Neural progenitor cell (in vitro differentiated cells): ENCODE measurements at places on chromosomes 1 and 21.

DNA sequence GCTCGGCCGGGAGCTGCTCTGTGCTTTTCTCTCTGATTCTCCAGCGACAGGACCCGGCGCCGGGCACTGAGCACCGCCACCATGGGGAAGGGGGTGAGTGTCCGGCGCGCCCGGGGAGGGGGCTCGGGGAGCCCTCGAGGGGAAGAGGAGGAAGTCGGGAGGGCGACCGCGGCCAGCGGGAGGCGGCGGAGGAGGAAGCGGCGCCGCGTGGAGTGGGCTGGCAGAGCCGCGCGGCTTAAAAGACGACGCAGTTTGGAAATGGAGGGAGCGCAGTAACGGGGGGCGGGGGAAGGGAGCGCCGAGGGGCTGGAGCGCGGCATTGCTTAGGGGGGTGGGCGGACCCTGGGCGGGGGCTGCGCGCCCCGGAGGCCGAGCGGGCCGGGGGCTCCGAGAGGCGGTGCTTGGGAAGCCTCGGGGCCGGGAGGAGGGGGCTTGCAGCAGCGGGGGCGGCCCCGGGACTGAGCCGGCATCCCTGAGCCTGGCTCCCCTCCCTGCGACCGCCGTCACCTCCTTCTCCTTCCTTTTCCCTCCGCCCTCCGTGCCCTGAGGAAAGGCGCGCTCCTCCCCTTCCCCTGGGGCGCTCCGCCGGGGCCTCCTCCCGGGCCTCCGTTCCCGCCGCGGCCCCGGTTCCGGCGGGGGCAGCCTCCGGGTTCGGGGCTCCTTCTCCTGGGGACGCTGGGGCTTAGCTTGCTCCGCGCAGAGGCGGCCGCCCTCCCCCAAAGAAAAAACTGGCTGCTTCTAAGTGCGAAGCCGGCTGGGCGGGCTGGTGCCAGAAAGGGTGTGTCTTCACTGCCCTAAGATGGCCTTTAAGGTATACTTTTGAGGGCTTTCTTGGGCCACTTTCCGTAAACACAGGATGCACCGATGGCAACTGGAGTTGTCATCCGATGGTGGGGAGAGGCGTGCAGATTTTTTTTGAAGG, 648 bp downstream of the ATP1A1 start:
- DNase-seq: peak; percentile 84

GRCh38 chr1:152111515-152111968, 3.7 kb downstream of the TCHH start:
- peak; percentile 48 for DNase-seq

DNA sequence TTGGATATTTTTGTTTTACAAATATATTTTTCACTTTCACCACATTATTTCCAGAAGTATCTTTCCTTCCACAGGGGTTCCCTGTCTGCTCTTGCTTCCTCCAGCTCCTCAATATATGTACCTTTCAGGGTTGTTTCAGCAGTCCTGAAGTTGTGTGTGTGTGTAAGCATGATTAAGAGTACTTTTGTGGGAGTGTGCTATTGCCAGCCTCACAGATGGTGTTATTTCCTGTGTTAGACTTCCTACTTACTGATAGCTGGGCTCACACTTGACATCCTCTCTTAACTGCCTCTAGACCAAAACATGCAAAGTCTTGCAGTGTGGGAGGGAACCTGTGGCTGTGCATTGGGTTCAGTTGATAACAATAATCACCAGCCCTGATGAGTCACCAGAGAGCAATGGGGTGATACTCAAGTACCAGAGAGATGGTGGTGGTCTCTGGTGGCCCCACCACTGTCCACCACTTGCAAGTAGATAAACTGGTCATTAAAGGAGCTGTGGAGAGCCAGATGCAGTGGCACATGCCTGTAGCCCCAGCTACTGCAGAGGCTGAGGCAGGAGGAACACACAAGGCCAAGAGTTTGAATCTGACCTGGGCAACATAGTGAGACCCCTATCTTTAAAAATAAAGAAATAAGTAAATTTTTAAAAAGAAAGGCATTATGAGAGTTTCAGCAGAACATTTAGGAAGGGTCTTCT, 126.7 kb downstream of the NR5A2 start:
- DNase-seq: no peak

GRCh38 chr1:109356915-109357314, 40.8 kb downstream of the SORT1 start:
- no peak for DNase-seq

DNA sequence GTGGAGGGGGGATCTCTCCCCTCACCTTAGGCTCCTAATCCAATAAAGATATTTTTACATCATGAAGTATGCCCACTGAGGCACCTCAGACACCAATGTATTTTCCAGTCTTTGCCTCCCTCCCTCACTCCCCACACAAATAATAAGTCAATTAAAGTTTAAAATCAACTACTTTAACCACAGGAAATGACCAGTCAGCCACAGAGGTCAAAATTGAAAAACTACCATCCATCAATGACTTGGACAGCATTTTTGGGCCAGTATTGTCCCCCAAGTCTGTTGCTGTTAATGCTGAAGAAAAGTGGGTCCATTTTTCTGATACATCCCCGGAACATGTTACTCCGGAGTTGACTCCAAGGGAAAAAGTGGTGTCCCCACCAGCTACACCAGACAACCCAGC, 70.6 kb upstream of the DYNLT5 start:
- no peak for DNase-seq

GRCh38 chr1:42765832-42766740, 742 bp downstream of the P3H1 start:
- peak; percentile 82 for DNase-seq

DNA sequence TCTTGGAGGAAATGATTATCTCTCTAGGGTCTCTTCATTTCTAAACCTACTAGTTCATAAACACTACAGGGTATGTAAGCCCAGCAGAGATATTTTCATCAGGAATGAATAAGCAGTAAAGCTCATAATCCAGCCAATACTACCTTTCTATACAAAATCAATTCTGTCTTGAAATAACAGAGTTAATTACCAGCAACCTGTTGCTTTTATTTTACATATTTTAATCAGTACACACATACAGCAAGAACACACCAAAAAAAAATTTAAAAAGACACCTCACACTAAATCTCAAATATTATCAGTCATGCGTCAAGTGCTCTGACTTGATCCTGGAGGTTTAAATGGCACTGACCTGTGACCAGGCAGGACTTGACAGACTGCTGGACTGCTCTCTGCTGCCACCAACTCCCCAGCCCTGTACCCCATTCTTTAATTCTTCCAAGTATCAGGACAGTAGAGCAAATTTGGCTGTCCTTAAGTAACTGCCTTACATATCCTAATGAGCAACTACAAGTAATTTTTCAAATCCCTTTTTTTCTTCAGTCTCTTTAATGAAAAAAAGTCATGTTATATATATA, 98.5 kb downstream of the CDC42BPA start:
- no peak for DNase-seq

- no peak for DNase-seq
These were observed 42.2 kb downstream of the ATP1B1 start for GRCh38 chr1:169148472-169149252.

- no peak for DNase-seq
These were observed 122.7 kb downstream of the ST6GALNAC5 start for GRCh38 chr1:76989976-76990375.
